ENCODE measurements at places on chromosomes 2 and 18.

DNA sequence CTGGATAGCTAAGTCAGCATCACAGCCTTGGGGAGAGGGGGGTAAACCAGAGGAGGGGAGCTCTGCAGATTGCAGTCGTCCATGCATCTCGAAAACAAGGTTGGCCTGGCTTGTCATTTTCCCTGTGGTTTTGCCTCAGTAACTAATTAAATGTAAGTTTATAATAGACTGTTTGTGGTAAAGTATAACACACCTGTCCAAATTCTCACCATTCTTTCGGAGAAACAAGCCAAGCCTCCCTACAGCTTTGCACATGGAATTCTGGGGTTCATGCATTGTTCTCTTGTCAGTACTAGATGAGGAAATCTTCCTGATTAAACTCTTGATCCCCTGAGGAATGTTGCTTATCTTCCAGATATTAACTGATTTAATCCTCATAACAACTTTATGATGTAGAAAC, 1065.2 kb upstream of the FAM98A start:
- DNase-seq = no peak

GRCh38 chr18:72378016-72378415, 166.1 kb downstream of the CBLN2 start:
- no peak for DNase-seq

DNA sequence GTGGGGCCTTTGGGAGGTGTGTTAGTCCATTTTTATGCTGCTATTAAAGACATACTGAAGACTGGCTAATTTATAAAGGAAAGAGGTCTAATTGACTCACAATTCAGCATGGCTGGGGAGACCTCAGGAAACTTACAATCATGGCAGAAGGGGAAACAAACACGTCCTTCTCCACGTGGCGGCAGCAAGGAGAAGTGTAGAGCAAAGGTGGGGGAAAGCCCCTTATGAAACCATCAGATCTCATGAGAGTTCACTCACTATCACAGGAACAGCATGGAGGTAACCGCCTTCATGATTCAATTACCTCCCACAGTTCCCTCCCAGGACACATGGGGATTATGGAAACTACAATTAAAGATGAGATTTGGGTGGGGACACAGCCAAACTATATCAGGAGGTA, 187.1 kb upstream of the OSR1 start:
- no peak for DNase-seq

DNA sequence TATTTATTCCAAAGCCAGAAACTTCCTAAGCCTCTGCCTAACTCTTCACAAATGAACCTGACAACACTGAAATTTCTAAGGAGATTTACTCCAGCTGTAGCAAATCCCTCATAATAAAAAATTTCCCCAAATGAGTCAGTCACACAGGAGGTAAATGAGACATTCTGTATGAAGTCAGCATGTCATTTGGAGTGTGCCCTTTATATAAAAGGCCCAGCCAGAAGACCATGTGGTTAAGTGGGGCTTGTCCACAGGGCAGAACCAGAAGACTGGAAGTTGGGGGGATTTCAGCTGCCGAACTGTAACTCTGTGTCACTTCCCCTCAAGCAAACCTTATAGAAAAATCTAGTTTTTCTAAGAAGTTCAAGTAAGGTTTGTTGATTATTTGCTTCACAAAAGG, 30.2 kb downstream of the NRP2 start:
- DNase-seq = no peak

GRCh38 chr18:74589021-74589420, 8.6 kb upstream of the ZNF407 start:
- no peak for DNase-seq
